Thoracic aorta (tissue), 2 donors: ENCODE measurements at places on chromosomes 1 and 21. TPM values are rescaled to one million over a fixed set of nuclear protein-coding genes. Genes with fewer than 3 reads are reported as not detected.
A peak's percentile ranks its signal among the peaks of the same experiment; 100 is the strongest.

Gene THEM5
- total RNA-seq: not detected

Gene RHD
- total RNA-seq: not detected

Gene SLC19A2
- 17.7 TPM for total RNA-seq

Gene COL24A1
- 1.6 TPM for total RNA-seq

Gene ASCL5
- not detected for total RNA-seq

DNA sequence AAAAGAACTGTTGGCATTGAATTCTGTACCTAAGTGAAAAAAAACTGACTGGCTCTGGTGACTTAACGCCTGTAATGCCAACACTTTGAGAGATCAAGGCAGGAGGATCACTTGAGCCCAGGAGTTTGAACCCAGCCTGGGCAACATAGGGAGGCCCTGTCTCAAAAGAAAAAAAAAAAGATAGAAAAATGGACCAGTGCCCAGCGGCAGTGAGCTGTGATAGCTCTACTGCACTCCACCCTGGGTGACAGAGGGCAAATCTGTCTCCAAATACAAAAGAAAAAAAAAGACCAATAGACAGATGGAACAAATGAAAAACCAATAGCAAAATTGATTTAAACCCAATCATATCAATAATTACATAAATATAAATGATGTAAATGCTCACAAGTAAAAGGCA lies 674 bp upstream of the AKR7A3 start:
- no peaks in the 10 kb centered on the region for H3K27me3 ChIP-seq
- peak overlapping the region; percentile 76 for H3K4me3 ChIP-seq
- H3K4me1 ChIP-seq: peaks cover 5% of the 10 kb centered on the region
- no peak for DNase-seq
- no peak overlapping the region for H3K27ac ChIP-seq

DNA sequence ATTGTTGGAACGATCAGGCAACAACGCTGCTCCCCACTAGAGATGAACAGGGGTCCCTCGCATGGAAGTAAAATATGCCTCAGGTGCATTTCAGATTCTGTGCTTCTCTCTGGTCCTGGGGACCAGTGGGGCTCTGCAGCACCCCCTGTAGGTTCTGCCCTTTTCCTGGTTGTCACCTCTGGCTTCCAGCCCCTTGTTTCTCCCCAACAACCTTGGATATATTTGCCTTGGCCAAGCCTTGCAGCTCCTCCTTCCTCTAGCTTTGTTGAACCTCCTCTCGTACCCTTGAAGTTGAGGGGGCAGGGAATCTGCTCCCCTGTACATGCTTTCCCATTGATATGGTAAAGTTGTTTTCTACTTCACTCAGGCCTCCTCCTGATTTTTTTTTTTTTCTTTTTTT lies 5.4 kb upstream of the RGSL1 start:
- H3K27ac ChIP-seq: no peak overlapping the region
- H3K4me3 ChIP-seq: no peak overlapping the region
- no peak for DNase-seq
- H3K4me1 ChIP-seq: no peaks in the 10 kb centered on the region
- no peaks in the 10 kb centered on the region for H3K36me3 ChIP-seq

DNA sequence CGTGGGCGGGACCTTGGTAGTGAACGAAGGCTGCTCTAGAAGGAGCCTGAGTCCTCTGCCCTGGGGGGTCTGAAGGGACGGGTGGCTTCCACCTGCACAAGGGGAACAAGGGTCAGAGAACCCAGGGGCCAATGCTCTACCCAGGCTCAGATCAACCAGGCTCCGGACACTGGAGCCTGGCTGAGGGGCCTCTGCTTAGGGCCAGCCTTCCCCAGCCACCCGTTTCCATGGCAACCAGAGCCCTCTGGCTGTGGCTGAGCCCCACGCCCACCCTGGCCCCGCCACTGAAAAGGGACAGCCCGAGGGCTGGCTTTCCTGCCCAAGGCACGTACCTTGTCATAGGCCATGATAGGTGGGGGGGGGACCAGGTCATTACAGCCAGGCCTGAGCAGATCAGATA lies 724.6 kb downstream of the PTPRU start:
- H3K36me3 ChIP-seq: no peaks in the 10 kb centered on the region
- no peak overlapping the region for H3K4me3 ChIP-seq
- DNase-seq: no peak
- no peaks in the 10 kb centered on the region for H3K27me3 ChIP-seq
- H3K4me1 ChIP-seq: no peaks in the 10 kb centered on the region
- no peak overlapping the region for H3K27ac ChIP-seq

DNA sequence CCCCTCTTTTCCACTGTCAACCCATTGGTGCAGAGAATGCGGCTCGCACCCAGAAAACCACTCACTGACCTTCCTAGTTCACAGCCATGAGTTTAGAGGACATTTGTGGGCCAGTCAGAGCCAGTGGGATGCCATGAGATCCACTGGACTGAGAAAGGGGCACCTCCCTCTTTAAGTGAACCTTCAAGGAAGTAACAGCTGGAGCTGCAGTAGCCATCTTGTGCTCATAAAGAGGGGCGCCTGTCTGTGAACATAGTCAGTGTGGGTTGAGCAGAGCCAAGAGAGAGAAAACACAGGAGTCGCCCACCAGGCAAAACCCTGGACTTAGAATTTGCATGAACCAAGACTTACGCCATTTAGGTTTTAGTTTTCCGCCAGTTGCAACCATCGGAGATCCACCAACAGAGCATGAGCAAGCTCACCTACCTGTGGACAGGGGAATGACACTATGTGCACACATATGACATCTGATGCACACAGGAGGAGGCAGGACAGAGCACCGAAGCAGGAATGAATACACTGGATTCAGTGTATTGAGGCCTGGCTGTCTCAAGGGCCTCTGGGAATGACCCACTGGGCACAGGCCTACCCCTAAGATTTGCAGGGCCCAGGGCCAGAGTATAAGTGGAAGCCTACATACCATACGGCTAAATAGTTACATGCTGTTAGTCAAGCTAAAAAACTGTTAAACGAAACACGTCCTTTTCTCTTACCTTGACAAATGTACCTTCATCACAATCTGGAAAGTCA lies 151.6 kb downstream of the GRIK3 start:
- no peak overlapping the region for H3K27ac ChIP-seq
- H3K4me3 ChIP-seq: no peak overlapping the region
- H3K36me3 ChIP-seq: no peaks in the 10 kb centered on the region
- no peak for DNase-seq
- H3K27me3 ChIP-seq: no peaks in the 10 kb centered on the region

- H3K27ac ChIP-seq: no peak overlapping the region
- no peak for DNase-seq
- H3K36me3 ChIP-seq: no peaks in the 10 kb centered on the region
- no peak overlapping the region for H3K4me3 ChIP-seq
- H3K4me1 ChIP-seq: no peaks in the 10 kb centered on the region
Observed at GRCh38 chr1:27980216-27980845, 20.6 kb downstream of the XKR8 start.

GRCh38 chr1:16053781-16054502 lies 10.4 kb downstream of the CLCNKB start:
- no peaks in the 10 kb centered on the region for H3K36me3 ChIP-seq
- H3K4me1 ChIP-seq: no peaks in the 10 kb centered on the region
- H3K27me3 ChIP-seq: no peaks in the 10 kb centered on the region

- no peaks in the 10 kb centered on the region for H3K36me3 ChIP-seq
- H3K27me3 ChIP-seq: no peaks in the 10 kb centered on the region
- H3K4me3 ChIP-seq: no peak overlapping the region
- DNase-seq: no peak
- H3K27ac ChIP-seq: no peak overlapping the region
- H3K4me1 ChIP-seq: no peaks in the 10 kb centered on the region
Observed at GRCh38 chr1:17191990-17192242, 13.0 kb upstream of the PADI1 start.

GRCh38 chr1:228350179-228350742 lies 56.4 kb downstream of the TRIM11 start:
- no peaks in the 10 kb centered on the region for H3K27me3 ChIP-seq
- H3K4me1 ChIP-seq: no peaks in the 10 kb centered on the region
- H3K27ac ChIP-seq: no peak overlapping the region
- H3K4me3 ChIP-seq: no peak overlapping the region
- no peaks in the 10 kb centered on the region for H3K36me3 ChIP-seq
- DNase-seq: no peak

GRCh38 chr21:36499578-36500471 lies 19.9 kb upstream of the CLDN14 start:
- no peaks in the 10 kb centered on the region for H3K27me3 ChIP-seq
- H3K4me1 ChIP-seq: peaks cover 7% of the 10 kb centered on the region
- no peak overlapping the region for H3K27ac ChIP-seq
- DNase-seq: no peak

GRCh38 chr1:29973406-29973805 lies 737.1 kb downstream of the PTPRU start:
- no peak for DNase-seq
- no peak overlapping the region for H3K27ac ChIP-seq
- H3K4me3 ChIP-seq: no peak overlapping the region
- H3K27me3 ChIP-seq: no peaks in the 10 kb centered on the region
- no peaks in the 10 kb centered on the region for H3K36me3 ChIP-seq

DNA sequence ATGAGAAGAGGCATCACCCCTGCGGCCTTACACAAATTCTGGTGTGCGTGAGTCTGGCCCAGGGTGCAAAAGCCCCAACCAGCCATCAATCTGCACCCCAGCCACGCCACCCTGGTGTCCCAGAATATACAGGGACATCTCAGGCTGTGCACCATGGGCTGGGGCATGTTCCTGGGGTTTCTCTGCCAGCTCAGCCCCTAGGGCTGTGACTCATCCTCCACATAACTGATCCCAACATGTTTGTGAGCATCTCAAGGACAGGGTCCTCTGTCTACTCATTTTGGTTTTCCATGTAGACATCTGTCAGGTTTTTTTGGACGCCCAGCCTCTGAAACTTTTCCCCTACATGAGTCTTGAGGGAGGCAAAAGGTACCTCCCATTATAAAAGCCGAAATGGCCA lies 511 bp downstream of the ZNF683 start:
- H3K36me3 ChIP-seq: no peaks in the 10 kb centered on the region
- no peaks in the 10 kb centered on the region for H3K4me1 ChIP-seq
- no peak for DNase-seq
- peaks cover 3% of the 10 kb centered on the region for H3K27me3 ChIP-seq

DNA sequence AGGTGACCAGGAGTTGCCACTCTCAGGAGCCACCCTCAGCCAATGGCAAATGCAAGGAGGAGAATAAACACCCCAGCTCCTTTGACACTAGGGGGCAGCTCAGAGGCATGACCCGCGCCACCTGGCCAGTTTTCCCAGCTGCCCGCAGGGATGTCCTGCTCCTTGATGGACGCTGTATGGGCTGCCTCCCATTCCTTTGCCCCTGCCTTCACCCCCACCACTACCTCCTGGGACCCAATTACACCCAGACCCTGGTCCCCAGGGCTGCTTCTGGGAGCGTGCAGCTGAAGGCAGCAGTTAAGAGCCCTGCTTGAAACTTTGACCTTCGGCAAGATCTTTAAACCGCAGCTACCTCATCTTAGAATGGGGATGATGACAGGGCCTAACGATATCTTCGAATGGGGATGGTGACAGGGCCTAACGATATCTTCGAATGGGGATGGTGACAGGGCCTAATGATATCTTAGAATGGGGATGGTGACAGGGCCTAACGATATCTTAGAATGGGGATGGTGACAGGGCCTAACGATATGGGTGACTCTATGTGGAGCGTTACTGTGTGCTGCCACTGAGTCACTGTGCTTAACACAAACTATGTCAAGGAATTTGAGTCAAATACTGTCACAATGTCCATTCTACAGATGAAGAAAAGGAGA lies 163.0 kb upstream of the KAZN start:
- no peaks in the 10 kb centered on the region for H3K27me3 ChIP-seq
- no peak overlapping the region for H3K27ac ChIP-seq
- no peak overlapping the region for H3K4me3 ChIP-seq
- no peak for DNase-seq
- H3K4me1 ChIP-seq: no peaks in the 10 kb centered on the region

DNA sequence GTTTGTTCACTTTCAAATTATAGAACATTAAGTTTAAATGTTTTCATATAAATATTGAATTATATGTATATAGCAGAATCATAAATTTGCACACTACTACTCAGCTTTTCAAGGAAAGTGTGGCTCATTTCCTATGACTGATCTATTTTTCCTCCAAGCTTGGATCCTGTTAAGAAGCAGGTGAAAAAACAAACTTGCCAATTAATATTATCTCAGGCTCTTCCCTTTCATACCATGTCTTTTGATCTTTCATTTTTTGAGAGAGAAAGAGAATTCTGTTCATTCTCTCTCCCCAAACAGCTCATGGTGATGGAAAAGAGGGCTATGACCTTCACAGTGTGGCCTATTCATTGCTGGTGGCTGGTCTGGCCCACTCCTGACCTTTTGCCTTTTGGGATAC lies 43.7 kb downstream of the SEC16B start:
- no peaks in the 10 kb centered on the region for H3K27me3 ChIP-seq
- H3K4me3 ChIP-seq: no peak overlapping the region
- H3K27ac ChIP-seq: no peak overlapping the region
- H3K36me3 ChIP-seq: peaks cover 5% of the 10 kb centered on the region

GRCh38 chr1:218695525-218695924 lies 350.4 kb downstream of the TGFB2 start:
- H3K27me3 ChIP-seq: no peaks in the 10 kb centered on the region
- no peak overlapping the region for H3K27ac ChIP-seq
- no peaks in the 10 kb centered on the region for H3K36me3 ChIP-seq
- no peak for DNase-seq
- H3K4me1 ChIP-seq: peaks cover 7% of the 10 kb centered on the region

DNA sequence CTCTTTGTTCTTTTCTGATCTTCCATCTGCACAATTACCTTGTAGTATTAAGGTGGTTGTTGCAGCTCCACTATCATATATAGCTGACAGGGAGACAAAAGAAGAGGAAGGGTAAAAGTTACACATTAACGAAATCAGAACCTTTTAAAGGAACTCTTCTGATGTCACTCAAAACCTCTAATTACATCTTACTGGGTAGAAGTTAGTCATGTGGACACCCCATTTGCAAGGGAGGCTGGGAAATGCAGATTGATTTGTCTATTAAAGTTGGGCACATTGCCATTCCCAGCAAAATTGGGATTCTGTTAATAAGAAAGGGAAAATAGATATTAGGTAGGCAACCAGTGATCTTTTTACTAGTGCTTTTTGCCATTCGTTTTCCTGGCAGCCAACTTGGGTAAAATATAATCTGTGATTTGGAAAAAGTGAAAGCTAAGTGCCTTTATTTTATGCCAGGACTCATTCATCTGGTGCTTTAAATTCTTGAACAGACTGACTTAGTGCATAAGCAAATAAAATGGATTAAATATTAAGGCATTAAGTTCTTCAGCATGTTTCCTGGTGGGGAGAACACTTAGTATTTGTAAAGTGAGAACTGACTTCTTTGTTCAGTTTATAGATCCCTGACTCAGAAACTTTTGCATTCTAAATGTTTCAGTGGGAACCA lies 71.3 kb downstream of the DNM3 start:
- DNase-seq: no peak
- H3K36me3 ChIP-seq: no peaks in the 10 kb centered on the region
- no peak overlapping the region for H3K4me3 ChIP-seq
- H3K4me1 ChIP-seq: peaks cover 10% of the 10 kb centered on the region
- no peak overlapping the region for H3K27ac ChIP-seq
- no peaks in the 10 kb centered on the region for H3K27me3 ChIP-seq

- H3K36me3 ChIP-seq: no peaks in the 10 kb centered on the region
- H3K4me1 ChIP-seq: no peaks in the 10 kb centered on the region
- DNase-seq: no peak
- no peaks in the 10 kb centered on the region for H3K27me3 ChIP-seq
Observed at GRCh38 chr1:230292689-230293389, 133.3 kb downstream of the PGBD5 start.
